AG04450 (cell line): ENCODE measurements at places on chromosomes 5 and 9. TPM values are rescaled to one million over a fixed set of nuclear protein-coding genes. Genes with fewer than 3 reads are reported as not detected.

The ZNF883 gene
- 1.3 and 1.5 TPM in 2 replicates for polyA plus RNA-seq

The OR1J2 gene
- polyA plus RNA-seq, result 0.10 TPM in 1 of 2 replicates, not detected in the other

The PCDHB9 gene
- polyA plus RNA-seq, result 0.22 and 0.45 TPM in 2 replicates

The SLC27A4 gene
- 7.7 and 9.4 TPM in 2 replicates for polyA plus RNA-seq

The QRFP gene
- polyA plus RNA-seq, result not detected in 2 replicates

The PCDHGA7 gene
- 2.7 TPM in 2 replicates for polyA plus RNA-seq

The PCDHB8 gene
- polyA plus RNA-seq, result 0.20 and 0.25 TPM in 2 replicates

The PRPF4 gene
- polyA plus RNA-seq, result 20.1 and 20.9 TPM in 2 replicates

The TTC23L gene
- polyA plus RNA-seq, result 0.16 and 0.21 TPM in 2 replicates

The PDCD1LG2 gene
- 31.5 TPM in 2 replicates for polyA plus RNA-seq

The PTPRD gene
- 0.16 and 0.19 TPM in 2 replicates for polyA plus RNA-seq

The IFNA16 gene
- polyA plus RNA-seq, result not detected in 2 replicates

The GRIN3A gene
- polyA plus RNA-seq, result not detected in 2 replicates

The BSPRY gene
- not detected in 2 replicates for polyA plus RNA-seq

The PTPN3 gene
- 1.4 and 1.7 TPM in 2 replicates for polyA plus RNA-seq

DNA sequence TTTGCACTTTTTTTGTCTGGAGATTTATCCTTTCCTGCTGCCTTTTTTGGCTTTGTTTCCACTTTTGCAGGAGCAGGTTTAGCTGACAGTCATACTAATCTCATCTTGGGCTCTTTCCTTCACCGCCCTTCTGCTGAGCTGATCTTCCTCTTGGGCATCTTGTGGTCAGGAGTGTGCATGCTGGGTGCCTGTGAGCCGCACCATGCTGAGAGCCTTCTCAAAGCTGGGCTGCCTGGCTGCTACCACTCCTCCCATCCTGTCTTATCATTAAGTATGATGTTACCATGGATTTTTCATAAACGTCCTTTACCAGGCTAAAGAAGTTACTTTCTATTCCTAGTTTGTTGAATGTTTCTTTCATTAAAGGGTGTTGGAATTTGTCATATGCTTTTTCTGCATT, 49.5 kb upstream of the MCCC2 start:
- DNase-seq, result no peak

DNA sequence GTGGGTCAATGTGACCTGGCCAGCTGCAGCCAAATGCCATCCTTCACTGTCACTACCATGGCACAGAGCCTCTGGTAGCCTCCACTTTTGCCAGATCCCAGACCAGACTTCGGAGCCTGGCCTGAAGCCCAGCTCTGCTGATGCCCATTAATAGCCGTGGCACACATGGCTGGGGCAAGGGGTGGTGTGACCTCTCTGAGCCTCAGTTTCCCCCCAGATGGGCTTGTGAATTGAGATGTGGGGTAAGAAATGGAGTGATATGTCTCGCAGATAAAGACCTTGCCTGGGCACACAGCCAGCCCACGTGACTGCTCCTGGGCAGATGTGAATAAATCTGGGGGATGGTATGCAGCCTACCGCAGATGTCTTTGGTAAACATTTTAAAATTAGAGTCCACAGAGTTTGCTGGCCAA, 13.9 kb downstream of the SUSD3 start:
- peak; percentile 61 for DNase-seq

- DNase-seq, result no peak
Measured at GRCh38 chr5:127826011-127826410, 122.8 kb downstream of the CCDC192 start.

DNA sequence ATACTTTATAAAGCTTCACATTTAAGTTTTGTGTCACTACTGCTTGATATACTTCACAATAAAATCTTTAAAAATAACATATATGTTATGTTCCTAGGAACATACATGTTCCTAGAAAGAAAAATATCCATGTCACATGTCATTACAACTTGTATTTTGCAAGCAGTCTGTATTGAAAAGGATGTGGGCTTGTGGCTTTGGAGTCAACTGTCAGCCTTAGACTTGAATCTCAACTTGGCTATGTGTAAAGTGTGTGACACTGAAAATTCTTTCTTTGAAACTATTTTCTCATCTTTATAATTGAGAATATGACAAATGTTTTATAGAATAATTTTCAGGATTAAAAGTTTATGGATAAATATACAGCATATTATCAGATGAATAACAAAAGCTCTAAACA, 273.1 kb downstream of the KIAA0825 start:
- DNase-seq, result no peak

GRCh38 chr5:172185096-172185461, 2.9 kb downstream of the STK10 start:
- DNase-seq, result no peak

DNA sequence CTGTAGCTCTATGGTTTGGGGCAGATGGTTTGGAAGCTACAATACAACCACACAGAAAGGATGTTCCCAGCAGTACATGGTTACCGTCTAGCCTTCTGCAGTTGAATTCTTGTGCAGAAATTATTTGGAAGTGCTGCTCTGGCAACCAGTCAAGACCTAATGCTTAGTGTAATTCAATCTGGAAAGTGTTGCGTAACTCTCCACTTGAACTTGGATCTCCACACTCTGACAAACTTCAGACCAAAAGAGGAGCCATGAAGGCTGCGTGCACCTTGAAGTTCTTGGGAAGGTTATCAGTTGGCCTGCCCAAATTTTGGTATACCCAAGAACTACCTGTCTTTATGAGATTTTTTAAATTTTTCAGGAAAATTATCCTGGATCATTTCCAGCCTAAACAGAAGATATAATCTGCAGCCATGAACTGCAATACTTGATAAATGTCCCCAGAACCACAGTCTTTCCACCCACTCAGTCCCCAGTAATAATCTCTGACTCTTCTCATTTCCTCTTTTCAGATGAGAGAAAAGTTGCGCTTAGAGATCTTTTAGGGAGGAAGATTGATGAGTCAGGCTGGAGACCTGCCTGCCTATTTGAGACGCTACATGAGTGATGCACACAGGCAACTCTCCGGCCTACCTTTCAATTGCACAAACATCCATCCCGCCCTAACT, 159.9 kb downstream of the FANCC start:
- peak; percentile 87 for DNase-seq

DNA sequence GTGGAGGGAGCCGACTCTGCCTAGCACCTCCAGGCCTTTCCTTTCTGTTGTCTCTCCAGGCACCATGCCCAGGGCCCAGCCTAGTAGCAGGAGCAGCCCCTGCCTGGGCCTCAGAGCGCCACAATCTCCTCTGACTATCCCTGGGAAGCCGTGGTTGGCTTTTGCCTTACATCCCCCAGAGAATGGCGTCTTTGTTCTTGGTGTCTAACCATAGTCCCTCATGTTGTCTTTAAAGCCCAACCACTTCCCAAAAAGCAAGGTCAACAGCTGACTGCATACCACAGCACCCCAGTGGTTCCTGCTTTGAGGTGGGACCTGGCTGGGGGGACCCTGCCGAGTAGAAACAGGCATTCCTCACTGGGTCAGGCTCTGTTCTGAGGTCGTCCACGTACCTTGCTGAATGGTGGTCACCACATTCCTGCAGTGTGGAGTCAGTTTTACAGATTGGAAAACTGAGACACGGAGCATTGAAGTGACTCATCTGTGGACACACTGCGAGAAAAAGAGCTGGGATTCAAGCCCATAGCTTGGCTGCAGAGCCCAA, 13.7 kb upstream of the CERCAM start:
- no peak for DNase-seq

DNA sequence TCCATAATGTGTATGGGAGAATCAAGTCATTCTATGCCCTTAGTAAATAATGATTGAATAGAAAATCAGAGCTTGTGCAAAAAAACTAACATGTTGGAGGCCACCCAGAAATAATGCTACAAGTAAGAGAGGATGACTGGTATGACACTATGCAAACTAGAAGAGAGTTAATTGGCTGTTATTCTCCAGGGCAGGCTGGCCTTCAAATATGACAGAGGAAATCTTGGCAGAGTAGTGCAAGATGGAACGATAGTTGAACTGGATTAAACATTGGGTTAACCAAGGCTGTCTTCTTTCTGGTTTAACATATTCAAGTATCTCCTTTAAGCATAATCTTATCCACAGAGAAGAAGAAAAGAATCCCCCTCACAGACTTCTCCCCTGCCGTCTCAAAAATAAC, 196.1 kb downstream of the MPDZ start:
- DNase-seq, result no peak

- DNase-seq, result peak; percentile 6
Measured at GRCh38 chr5:113612060-113612496, 98.6 kb downstream of the YTHDC2 start.

DNA sequence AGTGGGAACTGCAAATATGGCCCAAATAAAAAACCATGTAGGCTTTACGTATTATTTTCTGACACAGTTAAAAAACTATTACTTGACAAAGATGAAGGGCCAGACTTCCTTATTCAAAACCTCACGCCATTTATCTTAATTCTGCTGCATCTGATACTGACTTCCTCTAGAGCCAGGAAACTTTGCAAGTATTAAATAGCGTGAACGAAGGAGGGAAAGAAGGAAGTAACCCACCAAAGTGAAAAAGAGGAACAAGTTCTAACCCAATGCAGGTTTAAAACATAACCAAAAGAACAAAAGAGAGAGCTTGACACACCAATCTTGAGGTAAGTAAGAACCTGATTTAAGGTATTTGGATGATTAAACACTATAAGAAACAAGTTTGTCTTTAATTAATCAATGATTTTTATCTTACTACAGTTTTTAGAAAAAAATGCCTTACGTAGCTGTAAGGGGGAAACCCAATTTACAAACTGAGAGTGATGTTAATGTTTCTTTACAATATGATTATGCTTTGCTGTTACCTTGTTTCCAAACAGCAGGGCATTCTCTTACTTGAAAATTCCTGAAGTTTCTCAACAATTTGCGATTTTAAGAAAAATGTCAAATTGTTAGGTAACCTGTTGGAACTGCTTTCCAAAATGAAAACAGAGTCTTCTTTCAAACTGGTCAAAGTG, at the start of gene GAPT:
Gene GAPT (plus strand): TSS at position 220 of the 677 bp plus-strand sequence. CDS start 3,102 bp downstream, outside the sequence.
- no peak for DNase-seq

DNA sequence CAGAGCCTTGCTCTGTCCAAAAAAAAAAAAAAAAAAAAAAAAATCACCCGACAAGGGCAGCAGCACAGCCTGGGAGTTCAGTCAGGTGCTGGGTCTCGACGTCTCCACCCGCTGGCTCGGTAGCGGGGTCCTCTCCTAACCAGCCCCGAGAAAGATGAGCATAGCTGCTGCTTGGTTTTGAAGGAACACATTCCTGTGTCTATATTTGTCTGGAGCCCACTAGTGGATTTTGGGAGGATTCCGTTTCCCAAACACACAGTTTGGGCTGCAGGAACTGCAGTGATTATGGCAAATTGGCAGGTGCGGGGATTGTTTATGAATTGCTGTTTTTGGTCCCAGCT, 1.2 kb downstream of the OTULINL start:
- no peak for DNase-seq

DNA sequence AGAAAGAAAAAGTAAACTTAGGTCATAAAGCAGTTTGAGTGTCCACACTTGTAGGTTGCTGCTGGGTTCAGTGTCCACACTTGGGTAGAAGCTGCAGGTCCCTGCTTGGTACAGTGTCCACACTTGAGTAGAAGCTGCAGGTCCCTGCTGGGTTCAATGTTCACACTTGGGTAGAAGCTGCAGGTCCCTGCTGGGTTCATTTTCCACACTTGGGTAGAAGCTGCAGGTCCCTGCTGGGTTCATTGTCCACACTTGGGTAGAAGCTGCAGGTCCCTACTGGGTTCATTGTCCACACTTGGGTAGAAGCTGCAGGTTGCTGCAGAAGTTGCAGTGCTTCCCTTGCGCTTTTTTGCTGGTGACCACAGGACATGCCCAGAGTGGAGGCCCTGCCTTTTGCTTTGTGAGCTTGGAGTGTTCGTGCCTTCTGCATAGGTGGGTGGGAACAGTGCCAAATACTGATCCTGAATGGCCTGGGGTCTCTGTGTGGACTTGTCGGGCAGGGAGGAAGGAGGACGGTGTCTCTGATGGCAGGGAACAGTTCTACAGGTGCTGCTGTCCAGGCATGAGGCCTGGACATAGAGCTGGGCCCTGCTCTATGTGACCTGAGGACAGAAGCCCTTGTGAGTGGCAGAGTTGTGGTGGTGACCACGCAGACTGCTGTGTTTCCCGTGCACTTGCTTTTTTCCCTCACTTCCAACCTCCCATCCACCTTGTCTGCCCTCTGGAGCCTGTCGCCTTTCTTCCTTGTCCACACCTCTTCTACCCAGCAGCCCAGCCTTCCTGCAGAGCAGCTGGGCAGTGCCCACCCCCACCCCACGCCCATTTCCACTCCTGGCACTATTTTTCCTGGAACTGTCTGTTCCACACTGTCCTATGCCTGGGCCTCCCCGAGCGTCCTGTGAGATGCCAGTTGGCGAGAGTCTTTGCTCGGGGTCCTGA, 120.8 kb downstream of the EHMT1 start:
- DNase-seq, result no peak

GRCh38 chr5:13664377-13664776, 280.1 kb downstream of the DNAH5 start:
- peak; percentile 95 for DNase-seq

GRCh38 chr5:13567819-13568218, 376.7 kb downstream of the DNAH5 start:
- DNase-seq, result no peak

DNA sequence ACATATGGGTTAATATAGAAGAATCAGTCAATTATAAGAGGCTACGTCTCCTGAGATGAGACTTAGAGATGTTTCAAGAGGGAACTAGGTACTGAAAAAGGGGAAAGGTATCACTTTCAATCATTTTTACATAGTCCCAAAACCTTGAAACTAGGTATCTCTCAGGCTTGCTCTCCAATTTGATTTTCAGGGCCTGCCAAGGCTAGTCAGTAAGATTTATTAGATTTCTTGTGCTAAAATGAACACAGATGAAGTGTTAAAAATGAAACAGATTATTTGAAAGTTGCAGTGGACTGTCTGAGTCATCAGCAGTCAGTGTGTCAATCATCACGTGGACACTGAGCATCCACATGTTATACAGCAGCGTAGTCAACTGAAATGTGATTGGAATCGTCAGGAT, 591.1 kb downstream of the DTWD2 start:
- no peak for DNase-seq

- DNase-seq, result no peak
Measured at GRCh38 chr5:5298841-5299541, 123.5 kb upstream of the ICE1 start.

GRCh38 chr9:72529531-72529930, 8.1 kb downstream of the TMC1 start:
- DNase-seq, result no peak

GRCh38 chr9:18798106-18798505, 234.9 kb downstream of the SAXO1 start:
- no peak for DNase-seq

GRCh38 chr5:155729684-155730059, 597.3 kb upstream of the SGCD start:
- no peak for DNase-seq
